Colonic mucosa (tissue), 4 donors: ENCODE measurements at places on chromosomes 16 and 17. TPM values are rescaled to one million over a fixed set of nuclear protein-coding genes. Genes with fewer than 3 reads are reported as not detected.

CNGB1 gene
- total RNA-seq, result 0.69 TPM

TMEM114 gene
- not detected for total RNA-seq

ITGA3 gene
- total RNA-seq, result 111 TPM

ABCC6 gene
- 14.5 TPM for total RNA-seq

GPR142 gene
- total RNA-seq, result 0.35 TPM

ODF4 gene
- not detected for total RNA-seq

ZKSCAN2 gene
- 3.3 TPM for total RNA-seq

TMIGD1 gene
- total RNA-seq, result 107 TPM

BOLA2 gene
- 5.5 TPM for total RNA-seq

SYNGR3 gene
- 1.5 TPM for total RNA-seq

HOXB6 gene
- total RNA-seq, result 30.0 TPM

HYDIN gene
- 0.64 TPM for total RNA-seq

TMEM235 gene
- not detected for total RNA-seq

GINS2 gene
- 39.9 TPM for total RNA-seq

CYB5B gene
- total RNA-seq, result 220 TPM

FN3K gene
- total RNA-seq, result 46.9 TPM

GRAP gene
- 0.93 TPM for total RNA-seq

CA4 gene
- total RNA-seq, result 111 TPM

DRG2 gene
- 25.6 TPM for total RNA-seq

KRT9 gene
- not detected for total RNA-seq

SPATA32 gene
- total RNA-seq, result not detected

OTOP2 gene
- 5.7 TPM for total RNA-seq

CHRNE gene
- not detected for total RNA-seq

DNAH9 gene
- total RNA-seq, result 0.69 TPM

KRTAP9-8 gene
- total RNA-seq, result not detected

NPIPB8 gene
- total RNA-seq, result 3.6 TPM

FAM234A gene
- total RNA-seq, result 105 TPM

ZNF423 gene
- 7.3 TPM for total RNA-seq

TEKT5 gene
- 0.82 TPM for total RNA-seq

GRB7 gene
- total RNA-seq, result 40.9 TPM

CACNG1 gene
- not detected for total RNA-seq

GSG1L gene
- 0.13 TPM for total RNA-seq

TAOK1 gene
- 57.1 TPM for total RNA-seq

CCL4L2 gene
- 0.96 TPM for total RNA-seq

VMO1 gene
- 2.0 TPM for total RNA-seq

SERPINF2 gene
- total RNA-seq, result 1.7 TPM

GNAO1 gene
- total RNA-seq, result 1.7 TPM

TNS4 gene
- 8.8 TPM for total RNA-seq

ZG16 gene
- 280 TPM for total RNA-seq

ZNF385C gene
- 0.20 TPM for total RNA-seq

HBA2 gene
- total RNA-seq, result 64.9 TPM

RNF112 gene
- 4.3 TPM for total RNA-seq

CES5A gene
- total RNA-seq, result not detected

CA5A gene
- not detected for total RNA-seq

SENP3 gene
- 56.6 TPM for total RNA-seq
